GM06990 (cell line): ENCODE measurements at places on chromosomes 3 and 15.

DNA sequence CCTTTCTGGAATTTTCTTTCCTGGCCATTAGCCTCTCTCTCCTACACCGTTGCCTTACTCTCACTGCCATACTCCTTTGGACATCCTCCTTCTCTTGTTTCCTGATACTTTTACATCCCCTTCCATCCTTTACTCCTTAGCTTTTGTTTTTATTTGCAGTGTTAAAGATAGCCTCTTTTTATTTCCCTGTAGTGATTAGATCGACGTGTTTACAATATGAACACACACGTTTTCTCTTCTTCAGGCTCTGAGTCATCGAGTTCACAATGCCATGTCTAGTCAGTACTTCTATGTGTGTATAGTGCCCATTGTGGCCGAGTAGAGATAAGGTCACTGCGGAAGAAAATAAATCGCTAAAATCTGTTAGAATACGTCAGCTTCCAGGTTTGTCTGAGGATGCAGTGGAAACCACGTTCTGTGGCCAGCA lies 208.5 kb downstream of the LPP start:
- no peak for DNase-seq

- no peak for DNase-seq
These were observed 35.0 kb upstream of the PLCL2 start for GRCh38 chr3:16849795-16850194.

- DNase-seq = no peak
These were observed 2.6 kb downstream of the GMPS start for GRCh38 chr3:155872904-155873646.

DNA sequence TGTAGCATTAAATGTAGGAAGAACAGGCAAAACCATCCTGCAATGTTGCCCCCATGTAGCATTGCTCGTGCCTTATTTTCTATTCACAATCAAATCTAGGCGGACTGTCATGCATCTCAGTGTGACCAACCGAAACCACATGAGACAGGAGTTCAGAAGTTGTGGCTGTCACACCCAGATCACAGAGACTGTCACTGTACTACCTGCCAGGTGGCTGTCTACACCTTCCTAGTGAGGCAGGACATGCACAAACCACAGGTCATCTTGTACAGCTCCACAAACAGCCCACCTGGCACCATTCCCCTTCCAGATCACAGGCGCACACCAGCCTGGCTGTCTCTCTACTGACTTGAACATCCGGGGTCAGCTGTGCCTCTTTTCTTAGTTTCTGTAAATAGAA lies 392.8 kb downstream of the OCA2 start:
- no peak for DNase-seq

DNA sequence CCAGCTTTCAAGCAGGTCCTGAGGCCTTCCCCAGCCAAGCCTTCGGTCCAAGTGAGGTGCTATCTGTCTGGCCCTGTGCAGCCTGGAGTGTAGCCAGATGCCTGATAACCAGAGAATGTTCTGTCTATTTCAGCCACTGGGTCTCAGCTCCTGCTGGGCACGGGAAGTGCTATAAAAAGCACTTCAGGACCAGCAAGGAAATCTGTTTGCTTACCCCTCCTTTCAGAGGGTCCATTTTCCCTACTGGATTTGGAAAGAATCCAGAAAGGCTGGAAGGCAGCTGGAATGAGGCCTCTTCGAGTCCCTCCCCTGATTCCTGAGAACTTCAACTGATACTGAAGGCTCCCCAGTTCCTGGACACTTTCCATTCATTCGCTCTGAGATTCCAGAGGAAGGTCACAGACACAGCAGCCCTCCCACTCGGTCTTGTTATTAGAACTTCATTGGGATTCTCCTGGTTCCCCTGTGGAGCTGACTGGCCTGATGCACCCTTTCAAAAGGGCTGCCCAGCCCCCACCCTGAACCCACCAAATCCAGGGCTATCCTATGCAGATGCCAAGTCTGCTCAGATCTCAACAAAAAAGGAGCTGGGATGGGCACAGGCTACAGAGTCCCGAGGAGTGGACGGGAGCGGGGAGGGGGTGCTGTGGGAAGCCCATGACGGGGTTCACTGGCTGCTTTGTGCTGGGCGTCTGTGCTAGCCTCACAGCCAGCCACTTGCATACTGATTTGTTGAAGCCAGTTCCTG lies 70.4 kb downstream of the UMPS start:
- DNase-seq = no peak

DNA sequence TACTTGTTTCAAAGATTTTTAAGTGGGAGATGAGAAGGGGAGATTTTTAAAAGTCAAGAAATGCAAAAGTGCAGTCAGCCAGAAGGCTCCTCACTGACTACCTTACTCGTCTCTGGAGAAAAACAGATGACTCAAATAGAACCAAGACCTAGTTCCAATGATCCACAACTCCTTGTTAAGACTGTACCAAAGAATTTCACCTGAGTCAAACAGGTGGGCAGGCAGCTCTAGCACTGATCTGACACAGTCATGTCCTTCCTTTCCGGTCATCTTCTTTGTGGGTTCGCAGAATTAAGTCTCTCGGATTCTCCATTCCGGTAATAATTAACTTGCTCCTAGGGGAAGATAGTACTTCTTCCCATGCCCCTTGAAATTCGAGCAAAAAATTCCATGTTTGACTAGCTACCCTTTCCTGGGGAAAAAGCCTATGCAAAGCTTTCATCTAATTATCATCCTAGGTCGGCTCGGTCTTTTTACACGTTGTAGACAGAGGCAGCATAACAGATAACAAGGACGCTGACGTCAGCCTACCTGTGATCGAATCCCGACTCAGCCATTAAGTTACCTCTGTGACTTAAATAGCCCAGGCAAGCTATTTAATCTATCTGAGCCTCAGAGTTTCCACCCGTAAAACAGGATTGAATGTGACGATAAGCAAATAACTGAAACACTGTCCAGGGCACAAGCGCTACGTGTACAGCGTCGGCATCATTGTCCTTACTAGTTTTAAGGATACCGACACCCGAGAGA lies 758 bp downstream of the SELENOK start:
- no peak for DNase-seq

DNA sequence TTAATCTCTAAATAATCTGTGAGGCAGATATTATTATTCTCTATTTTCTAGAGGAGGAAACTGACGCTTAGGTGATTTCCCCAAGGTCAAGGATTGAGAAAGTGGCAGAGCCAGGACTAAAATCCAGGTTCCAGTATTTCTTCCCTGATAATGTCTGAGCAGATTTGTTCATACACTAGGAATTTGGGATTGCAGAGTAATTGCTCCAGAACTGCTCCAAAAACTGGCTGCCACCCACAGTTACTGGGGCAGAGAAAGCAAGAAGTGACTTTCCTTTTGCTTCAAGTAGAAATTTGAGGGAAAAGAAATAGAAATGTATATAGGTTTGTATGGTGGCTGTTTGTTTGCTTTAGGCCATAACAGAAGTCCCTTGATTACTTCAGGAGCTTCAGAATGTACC lies 60.6 kb downstream of the SLC12A8 start:
- DNase-seq = no peak

DNA sequence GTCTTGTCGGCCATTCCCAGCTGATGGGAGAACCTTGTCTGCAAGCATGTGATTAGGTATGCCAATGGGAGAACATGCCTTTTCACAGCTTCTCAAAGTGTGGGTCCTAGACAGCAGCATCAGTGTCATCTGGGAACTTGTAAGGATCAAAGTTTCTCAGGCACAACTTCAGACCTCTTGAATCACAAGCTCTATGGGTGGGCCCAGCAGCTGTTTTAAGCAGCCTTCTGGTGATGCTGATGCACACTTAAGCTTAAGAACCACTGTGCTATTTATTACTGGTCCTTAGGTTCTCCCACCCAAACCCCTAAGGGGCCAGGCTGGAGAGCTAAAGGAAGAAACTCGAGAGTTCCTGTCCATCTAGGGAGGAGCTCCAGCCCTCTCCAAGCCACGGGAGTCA lies 453.9 kb upstream of the PROK2 start:
- DNase-seq = no peak

GRCh38 chr15:57340682-57341259 lies 35.5 kb upstream of the CGNL1 start:
- DNase-seq = peak; percentile 34
